DND-41 (cell line): ENCODE measurements at places on chromosomes 7 and 10.

DNA sequence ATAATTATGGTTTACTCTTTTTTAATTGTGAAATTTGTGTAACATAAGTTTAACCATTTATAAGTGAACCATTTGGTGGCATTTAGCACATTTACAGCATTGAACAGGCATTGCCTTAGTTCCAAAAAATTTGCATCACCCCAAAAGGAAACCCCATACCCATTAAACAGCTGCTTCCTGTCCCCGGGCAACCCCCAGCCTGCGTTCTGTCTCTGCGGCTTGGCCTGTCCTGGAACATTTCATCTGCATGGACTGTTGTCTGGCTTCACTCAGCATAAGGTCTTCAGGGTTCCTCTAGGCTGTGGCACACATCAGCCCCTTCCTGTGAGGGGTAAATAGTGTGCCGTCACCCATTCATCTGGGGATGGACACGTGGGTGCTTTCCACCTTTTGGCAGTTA, 6.9 kb downstream of the RET start:
- H3K27me3 ChIP-seq, result no peaks in the 10 kb centered on the region
- no peak overlapping the region for H3K27ac ChIP-seq
- H3K4me3 ChIP-seq, result no peak overlapping the region

DNA sequence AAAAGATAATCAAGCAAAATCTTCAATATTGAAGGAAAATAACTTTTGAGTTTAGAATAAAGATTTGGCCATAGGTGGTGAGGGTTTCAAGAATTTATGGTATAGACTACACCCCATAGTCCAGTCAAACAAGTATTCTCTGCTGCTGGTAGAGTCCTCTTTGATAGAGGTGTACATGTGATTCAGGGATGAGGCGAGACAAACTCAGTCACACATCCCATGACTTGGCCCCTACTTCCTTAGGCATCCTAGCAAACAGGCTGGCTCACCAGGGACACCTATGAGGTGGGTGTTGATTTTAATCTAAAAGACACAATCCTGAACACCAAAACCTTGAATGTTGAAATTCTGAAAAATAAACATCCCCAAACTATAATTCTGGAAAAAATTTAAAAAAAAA, 78.1 kb upstream of the SLC25A13 start:
- no peak overlapping the region for H3K27ac ChIP-seq
- no peak overlapping the region for H3K4me3 ChIP-seq
- no peaks in the 10 kb centered on the region for H3K27me3 ChIP-seq
- H3K4me1 ChIP-seq, result no peaks in the 10 kb centered on the region

DNA sequence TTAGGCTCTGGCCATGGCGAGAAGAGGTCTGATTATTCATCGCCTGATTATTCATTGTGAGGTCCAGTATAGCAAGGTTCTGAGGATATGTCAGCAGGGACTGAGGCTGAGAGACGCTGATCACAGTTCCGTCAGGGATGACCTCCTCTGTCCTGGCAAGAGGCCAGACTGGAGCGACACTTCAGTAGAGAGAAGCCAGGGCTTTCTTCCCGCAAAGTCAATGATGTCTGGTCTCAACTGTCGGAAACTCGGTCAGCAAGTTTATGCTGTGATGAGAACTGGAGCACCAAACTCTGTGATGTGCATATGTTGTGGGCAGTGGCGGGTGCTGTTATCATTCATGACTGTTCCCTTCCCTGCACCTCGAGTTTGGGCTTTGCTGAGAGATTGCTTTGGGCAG, 29.0 kb upstream of the GNA12 start:
- H3K27ac ChIP-seq, result no peak overlapping the region
- H3K4me3 ChIP-seq, result no peak overlapping the region
- DNase-seq, result no peak
- peaks cover 16% of the 10 kb centered on the region for H3K4me1 ChIP-seq

- H3K27ac ChIP-seq, result no peak overlapping the region
- no peaks in the 10 kb centered on the region for H3K4me1 ChIP-seq
- no peak for DNase-seq
- H3K27me3 ChIP-seq, result peaks cover 14% of the 10 kb centered on the region
- no peak overlapping the region for H3K4me3 ChIP-seq
- no peaks in the 10 kb centered on the region for H3K36me3 ChIP-seq
Measured at GRCh38 chr10:87658321-87658795, 1.3 kb upstream of the PAPSS2 start.

GRCh38 chr10:95321554-95322301, 30.9 kb upstream of the PDLIM1 start:
- no peaks in the 10 kb centered on the region for H3K4me1 ChIP-seq
- no peak for DNase-seq
- H3K27me3 ChIP-seq, result peaks cover 3% of the 10 kb centered on the region
- H3K36me3 ChIP-seq, result no peaks in the 10 kb centered on the region
- H3K27ac ChIP-seq, result no peak overlapping the region
- H3K4me3 ChIP-seq, result no peak overlapping the region

GRCh38 chr7:28517206-28517605, 104.9 kb downstream of the CREB5 start:
- no peak for DNase-seq
- peaks cover 6% of the 10 kb centered on the region for H3K27me3 ChIP-seq
- H3K36me3 ChIP-seq, result no peaks in the 10 kb centered on the region
- H3K4me1 ChIP-seq, result no peaks in the 10 kb centered on the region
- H3K4me3 ChIP-seq, result no peak overlapping the region

GRCh38 chr10:89526358-89526757, 9.0 kb downstream of the SLC16A12 start:
- H3K4me1 ChIP-seq, result no peaks in the 10 kb centered on the region
- H3K27me3 ChIP-seq, result peaks cover 16% of the 10 kb centered on the region
- no peak overlapping the region for H3K4me3 ChIP-seq
- no peak for DNase-seq
- no peak overlapping the region for H3K27ac ChIP-seq
- no peaks in the 10 kb centered on the region for H3K36me3 ChIP-seq

- H3K4me1 ChIP-seq, result no peaks in the 10 kb centered on the region
- no peaks in the 10 kb centered on the region for H3K36me3 ChIP-seq
- no peak for DNase-seq
- H3K4me3 ChIP-seq, result no peak overlapping the region
- no peak overlapping the region for H3K27ac ChIP-seq
- H3K27me3 ChIP-seq, result no peaks in the 10 kb centered on the region
Measured at GRCh38 chr7:134403062-134403461, 55.8 kb downstream of the AKR1B1 start.

DNA sequence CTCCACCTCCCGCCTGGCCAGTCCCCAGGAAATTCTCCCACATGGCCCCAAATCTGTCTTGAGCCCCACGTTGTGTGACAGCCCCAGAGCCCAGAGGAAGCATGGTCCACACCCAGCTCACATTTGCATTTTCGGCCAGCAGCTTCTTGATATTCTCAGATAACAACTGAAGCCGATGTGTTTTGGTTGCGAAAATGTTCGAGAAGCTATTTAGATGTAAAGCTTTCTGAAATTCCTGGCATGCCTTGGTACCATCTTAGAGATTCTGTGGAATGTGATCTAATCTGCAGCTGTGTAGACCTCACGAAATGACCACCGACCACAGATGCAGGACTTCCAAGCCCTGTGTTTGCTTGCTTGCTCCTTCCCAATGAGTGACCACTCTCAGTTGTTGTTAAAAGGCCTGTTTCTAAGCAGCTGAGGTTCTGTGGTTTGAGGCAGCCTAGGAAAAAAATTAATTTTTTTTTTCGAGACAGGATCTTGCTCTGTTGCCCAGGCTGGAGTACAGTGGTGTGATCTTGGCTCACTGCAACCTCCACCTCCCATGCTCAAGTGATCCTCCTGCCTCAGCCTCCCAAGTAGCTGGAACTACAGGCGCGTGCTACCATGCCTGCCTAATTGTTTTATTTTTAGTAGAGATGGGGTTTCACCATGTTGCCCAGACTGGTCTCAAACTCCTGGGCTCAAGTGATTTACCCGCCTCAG, 8.8 kb downstream of the SLC4A2 start:
- H3K27ac ChIP-seq, result no peak overlapping the region
- no peaks in the 10 kb centered on the region for H3K27me3 ChIP-seq
- H3K4me1 ChIP-seq, result no peaks in the 10 kb centered on the region
- no peak for DNase-seq
- H3K36me3 ChIP-seq, result peaks cover 88% of the 10 kb centered on the region

DNA sequence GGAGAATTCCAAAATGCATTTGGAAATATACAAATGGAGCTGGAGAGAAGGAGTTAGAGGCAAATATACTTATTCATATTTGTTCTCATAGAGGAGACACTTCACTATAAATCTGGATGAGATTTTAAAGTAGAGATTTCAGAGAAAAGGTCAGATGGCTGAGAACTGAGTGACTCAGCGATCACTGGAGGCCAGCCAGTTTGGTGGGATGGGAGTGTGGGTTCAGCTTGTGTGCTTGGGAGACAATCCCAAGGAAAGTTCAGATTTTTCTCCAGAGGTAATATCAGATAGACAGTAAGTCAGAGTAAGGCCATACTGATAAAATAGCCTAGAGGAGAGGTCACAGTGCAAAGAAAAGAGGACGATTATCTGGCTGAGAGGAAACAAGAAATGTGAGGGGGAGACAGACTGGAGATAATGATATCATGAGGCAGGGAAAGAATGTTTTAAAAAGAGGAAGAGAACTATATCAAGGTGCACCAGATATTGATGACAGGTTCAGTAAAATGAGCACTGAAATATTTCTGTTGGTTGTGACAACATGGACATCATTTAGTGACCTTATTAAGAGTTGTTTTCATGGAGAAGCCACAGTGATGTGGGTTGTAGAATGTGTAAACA, 67.0 kb downstream of the MDFIC start:
- H3K4me1 ChIP-seq, result no peaks in the 10 kb centered on the region
- no peak for DNase-seq
- H3K36me3 ChIP-seq, result peaks cover 36% of the 10 kb centered on the region
- no peak overlapping the region for H3K27ac ChIP-seq

DNA sequence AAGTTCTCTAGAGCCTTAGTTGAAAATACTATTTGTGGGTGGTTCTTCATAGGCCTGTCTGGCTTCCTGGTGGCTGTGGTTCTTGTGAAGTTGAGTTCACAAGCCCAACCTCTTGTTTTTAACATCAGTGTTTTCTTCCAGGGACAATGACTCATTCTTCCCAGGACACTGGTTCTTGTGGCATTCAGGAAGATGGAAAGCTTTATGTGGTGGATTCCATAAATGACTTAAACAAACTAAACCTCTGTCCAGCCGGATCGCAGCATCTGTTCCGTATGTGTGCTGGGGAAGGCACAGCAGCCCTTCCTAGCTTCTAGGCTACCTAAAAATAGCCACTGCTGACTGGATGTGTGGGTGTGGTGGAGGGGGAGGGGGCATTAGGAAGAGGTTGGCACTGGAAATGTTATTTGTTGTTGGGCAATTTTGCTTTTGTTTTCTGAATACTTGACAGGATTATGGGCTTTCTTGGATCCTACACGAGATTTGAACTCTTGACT, 3.9 kb downstream of the LSMEM1 start:
- DNase-seq, result no peak
- peaks cover 12% of the 10 kb centered on the region for H3K36me3 ChIP-seq
- no peaks in the 10 kb centered on the region for H3K4me1 ChIP-seq
- H3K4me3 ChIP-seq, result no peak overlapping the region
- no peaks in the 10 kb centered on the region for H3K27me3 ChIP-seq
- no peak overlapping the region for H3K27ac ChIP-seq

DNA sequence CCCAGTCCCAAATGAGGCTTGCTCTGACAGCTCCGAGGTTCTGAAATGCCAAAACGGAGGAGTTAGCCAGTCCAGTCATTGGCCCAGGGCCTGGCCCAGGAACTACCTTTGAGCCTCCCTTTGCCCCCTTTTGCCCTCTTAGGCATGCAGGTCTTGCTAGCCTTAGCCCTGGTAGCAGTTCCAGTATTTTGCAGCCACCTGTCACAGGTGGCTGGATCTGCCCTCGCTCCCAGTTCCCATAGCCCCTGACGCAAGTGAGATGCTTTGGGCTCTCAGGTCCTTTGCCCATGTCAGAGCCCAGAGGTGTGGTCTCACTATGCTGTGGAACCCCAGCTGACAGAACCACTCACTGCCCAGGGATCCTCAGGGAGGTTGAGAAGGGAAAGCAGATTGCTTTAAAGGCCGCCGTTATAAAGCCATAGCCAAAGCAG, 42.0 kb downstream of the GPRIN2 start:
- no peak for DNase-seq
- H3K36me3 ChIP-seq, result no peaks in the 10 kb centered on the region
- H3K4me1 ChIP-seq, result no peaks in the 10 kb centered on the region
- H3K27ac ChIP-seq, result no peak overlapping the region
- peaks cover 3% of the 10 kb centered on the region for H3K27me3 ChIP-seq

DNA sequence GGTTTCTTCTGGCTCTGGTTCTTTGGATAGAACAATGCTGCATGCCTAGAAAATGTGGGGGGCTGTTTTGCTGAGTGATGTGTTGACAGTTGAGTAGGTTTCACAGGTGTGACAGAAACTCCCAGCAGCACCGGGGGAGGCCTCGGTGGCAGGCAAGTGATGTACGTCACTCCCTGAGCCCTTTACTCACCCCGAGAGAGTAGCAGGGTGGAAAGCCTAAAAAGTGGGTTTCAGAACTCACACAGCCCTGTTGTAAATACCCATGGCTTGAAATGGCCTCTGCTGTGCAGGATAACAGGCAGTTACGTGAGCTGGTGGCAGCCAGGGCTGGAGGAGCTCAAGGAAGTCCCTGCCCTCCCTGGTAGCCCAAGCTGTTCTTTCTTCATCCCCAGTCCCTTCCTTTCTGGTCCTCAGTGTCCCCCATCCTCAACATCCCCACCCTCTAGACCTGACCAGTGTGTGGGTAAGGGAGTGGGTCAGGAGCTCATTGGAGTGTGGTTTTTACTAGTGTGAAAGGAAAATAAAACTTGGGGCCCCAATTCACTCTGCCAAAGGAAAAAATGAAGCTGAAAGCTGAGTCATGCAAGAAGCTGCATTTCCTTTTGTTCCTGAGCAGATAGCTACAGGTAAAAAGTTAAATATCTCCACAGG, 258.1 kb downstream of the STK31 start:
- no peak for DNase-seq
- no peak overlapping the region for H3K27ac ChIP-seq
- no peaks in the 10 kb centered on the region for H3K4me1 ChIP-seq
- no peaks in the 10 kb centered on the region for H3K36me3 ChIP-seq
- H3K27me3 ChIP-seq, result no peaks in the 10 kb centered on the region
- no peak overlapping the region for H3K4me3 ChIP-seq

DNA sequence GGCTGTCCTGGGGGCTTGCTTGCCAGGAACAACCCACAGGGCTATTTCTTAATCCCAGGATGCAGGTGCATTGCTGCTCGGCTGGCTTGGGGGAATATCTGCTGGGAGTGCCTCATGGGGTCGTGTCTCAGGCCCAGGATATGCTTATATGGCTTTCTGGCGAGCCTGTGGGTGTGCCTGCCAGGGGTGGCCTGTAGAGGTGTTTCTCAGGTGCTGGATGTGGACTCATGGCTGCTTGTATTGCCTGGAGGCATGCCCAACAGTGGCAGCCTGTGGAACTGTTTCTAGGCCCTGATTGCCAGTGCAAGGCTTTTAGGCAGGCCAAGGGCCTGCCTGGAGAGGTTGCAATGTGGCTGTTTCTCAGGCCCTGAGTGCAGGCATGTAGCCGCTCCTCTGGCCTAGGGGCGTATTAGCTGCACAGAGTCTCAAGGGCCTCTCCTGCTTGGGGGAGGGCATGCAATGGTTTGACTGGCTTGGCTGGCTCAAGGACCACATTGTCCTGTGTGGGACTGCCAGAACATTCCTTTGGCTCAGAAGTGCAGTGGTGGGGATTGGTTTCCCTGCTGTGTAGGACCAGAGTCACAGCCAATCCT, 202.1 kb downstream of the ATRNL1 start:
- H3K4me1 ChIP-seq, result no peaks in the 10 kb centered on the region
- H3K36me3 ChIP-seq, result no peaks in the 10 kb centered on the region
- no peak overlapping the region for H3K27ac ChIP-seq
- no peaks in the 10 kb centered on the region for H3K27me3 ChIP-seq
- DNase-seq, result no peak

GRCh38 chr7:13466874-13467547, 522.5 kb downstream of the ETV1 start:
- no peaks in the 10 kb centered on the region for H3K27me3 ChIP-seq
- H3K4me3 ChIP-seq, result no peak overlapping the region
- no peak overlapping the region for H3K27ac ChIP-seq
- DNase-seq, result no peak
